ENCODE measurements at places on chromosomes 11 and 22. TPM values are rescaled to one million over a fixed set of nuclear protein-coding genes. Genes with fewer than 3 reads are reported as not detected.

The RAB36 gene
- 2.5 TPM for total RNA-seq

The KLHDC7B gene
- total RNA-seq: not detected

The MS4A8 gene
- not detected for total RNA-seq

The SNU13 gene
- 122 TPM for total RNA-seq

The RGL4 gene
- not detected for total RNA-seq

The OR52E1 gene
- not detected for total RNA-seq

The APOBEC3H gene
- not detected for total RNA-seq

The OR52B2 gene
- not detected for total RNA-seq

The IL18BP gene
- 0.83 TPM for total RNA-seq

The NAV2 gene
- 4.5 TPM for total RNA-seq

The OR5B17 gene
- not detected for total RNA-seq

The PITPNB gene
- 19.7 TPM for total RNA-seq

The KRTAP5-9 gene
- total RNA-seq: not detected

The NXPE1 gene
- not detected for total RNA-seq

The OR51B4 gene
- not detected for total RNA-seq

The OR2D2 gene
- total RNA-seq: 0.28 TPM

Measured in IMR-90 (cell line).